Activated CD8-positive, alpha-beta memory T cell treated with anti-CD3 and anti-CD28 coated beads for 36 hours (primary cell): ENCODE measurements at places on chromosomes 3 and 15. TPM values are rescaled to one million over a fixed set of nuclear protein-coding genes. Genes with fewer than 3 reads are reported as not detected.

Gene PLS1
- 5.7 TPM for total RNA-seq

Gene GLDN
- not detected for total RNA-seq

Gene ARHGAP31
- total RNA-seq = 17.3 TPM

Gene ANKRD63
- total RNA-seq = not detected
